Ascending aorta (tissue), 2 donors: ENCODE measurements at places on chromosomes 13 and 19. TPM values are rescaled to one million over a fixed set of nuclear protein-coding genes. Genes with fewer than 3 reads are reported as not detected.

DNA sequence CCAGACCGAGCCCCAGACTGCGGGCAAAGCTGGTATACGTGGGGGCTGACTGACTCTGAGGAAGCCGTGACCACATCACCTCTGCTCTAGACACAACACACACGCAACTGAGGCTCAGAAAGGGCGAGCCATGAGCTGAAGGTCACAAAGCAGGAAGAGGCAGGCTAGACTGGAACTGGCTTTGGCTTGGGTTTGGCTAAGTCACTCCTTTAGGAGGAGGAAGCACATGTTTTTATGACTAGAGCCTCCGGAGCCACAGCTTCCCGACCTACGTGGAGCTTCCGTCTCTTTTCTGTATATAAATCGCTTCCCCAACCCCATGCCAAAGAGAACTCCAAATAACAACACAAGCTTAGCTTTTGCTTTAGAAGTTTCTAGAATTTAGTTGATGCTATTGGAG is 48.0 kb downstream of the RFX2 start:
- DNase-seq: peak; percentile 88

- no peak for DNase-seq
These were observed 1.3 kb upstream of the ZNF30 start for GRCh38 chr19:34925278-34925855.

GRCh38 chr13:74771964-74772363 is 637.8 kb upstream of the KLF12 start:
- no peak for DNase-seq

DNA sequence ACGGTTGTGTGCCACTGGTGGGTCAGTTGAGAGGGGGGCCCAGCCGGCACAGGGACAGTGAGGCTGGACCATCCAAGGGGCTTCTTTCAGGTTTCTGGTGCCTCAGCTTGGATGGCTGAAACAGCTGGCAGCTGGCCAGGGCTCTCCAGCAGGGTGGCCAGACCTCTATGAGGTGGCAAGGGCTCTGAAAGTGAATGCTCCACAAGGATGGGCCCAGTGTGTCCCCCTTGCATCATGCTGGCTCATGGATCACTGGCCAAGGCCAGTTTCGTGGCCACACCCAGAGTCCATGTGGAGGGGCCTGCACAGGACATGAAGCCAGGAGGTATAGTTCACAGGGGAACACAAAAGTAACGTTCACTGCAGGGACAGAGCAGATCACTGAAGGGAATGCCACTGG is 49.6 kb downstream of the CDADC1 start:
- no peak for DNase-seq

DNA sequence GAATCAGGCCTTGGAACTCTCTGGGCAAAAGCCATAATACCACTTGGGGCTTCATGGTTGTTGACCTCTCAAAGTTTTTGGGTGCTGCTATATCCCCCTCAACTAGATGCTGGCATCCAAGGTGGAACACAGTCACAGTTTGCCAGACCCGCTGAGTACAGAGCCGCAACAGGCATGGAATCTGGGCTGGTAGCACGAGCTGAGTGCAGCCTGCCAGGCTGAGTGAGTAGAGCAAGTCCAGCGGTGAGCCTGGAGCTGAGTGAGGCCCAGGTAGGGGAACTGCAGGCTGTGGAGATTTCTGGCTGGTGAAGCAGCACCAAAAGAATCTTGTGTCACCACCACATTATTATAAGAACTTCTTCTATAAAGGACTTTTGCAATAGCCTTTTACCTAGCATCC is 192.6 kb downstream of the PCDH17 start:
- no peak for DNase-seq

- DNase-seq: no peak
These were observed 1483.7 kb downstream of the PCDH9 start for GRCh38 chr13:65746406-65746921.

DNA sequence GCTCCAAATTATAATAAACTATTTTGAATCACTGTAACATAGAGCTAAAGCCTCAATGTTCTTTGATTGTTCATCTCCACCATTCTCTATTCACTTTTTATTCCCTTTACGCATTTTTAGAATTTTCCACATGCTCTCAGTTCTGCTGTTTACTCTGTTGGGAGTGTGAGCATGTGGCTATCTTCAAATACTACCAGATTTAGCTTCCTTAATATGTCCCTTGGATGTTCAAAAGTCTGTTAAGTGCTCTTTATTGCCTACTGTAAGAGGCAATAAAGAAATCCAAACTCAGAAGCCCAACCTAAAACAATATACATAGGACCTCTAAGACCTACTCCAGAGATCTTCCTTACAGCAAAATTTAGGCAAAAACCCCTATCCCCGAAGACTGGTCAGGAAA is 34.5 kb downstream of the MTMR6 start:
- DNase-seq: no peak

GRCh38 chr19:17262557-17262956 is 2.0 kb downstream of the USHBP1 start:
- DNase-seq: no peak

GRCh38 chr13:49859560-49859959 is 67.1 kb upstream of the KPNA3 start:
- DNase-seq: no peak

GRCh38 chr13:110845520-110845919 is 69.3 kb downstream of the ANKRD10 start:
- no peak for DNase-seq

DNA sequence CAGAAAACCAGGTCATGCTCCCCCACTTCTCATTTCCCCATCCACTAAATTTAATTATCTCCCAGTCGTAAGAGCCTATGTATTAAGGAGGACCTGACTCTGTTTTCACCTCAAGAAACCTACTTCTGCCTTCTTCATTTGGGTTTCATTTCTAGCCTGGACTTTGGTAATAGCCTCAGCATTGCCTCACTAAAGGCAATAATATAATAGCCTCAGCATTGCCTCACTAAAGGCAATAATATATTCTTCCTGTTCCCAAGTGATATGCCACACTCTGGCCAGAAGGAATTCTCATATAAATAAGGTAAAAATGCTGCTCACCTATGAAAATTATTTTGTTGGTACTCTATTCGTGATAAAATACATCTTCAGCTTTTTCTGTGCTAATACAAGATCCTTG is 993.9 kb downstream of the EFNB2 start:
- DNase-seq: no peak

DNA sequence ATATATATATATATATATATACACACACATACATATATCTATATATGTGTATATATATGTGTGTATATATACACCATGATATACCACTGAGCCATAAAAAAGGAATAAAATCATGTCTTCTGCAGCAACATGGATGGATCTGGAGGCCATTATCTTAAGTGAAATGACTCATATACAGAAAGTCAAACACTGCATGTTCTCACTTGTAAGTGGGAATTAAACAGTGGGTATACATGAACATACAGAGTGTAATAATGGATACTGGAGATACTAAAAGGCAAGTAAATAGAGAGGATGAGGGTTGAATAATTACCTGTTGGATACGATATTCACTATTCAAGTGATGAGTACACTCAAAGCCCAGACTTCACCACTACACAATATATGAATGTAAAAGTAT is 332.6 kb downstream of the SLITRK1 start:
- DNase-seq: no peak

GRCh38 chr13:30892966-30893365 is 13.1 kb upstream of the MEDAG start:
- peak; percentile 86 for DNase-seq

GRCh38 chr19:42121656-42122069 is 10.6 kb downstream of the POU2F2 start:
- DNase-seq: peak; percentile 73

DNA sequence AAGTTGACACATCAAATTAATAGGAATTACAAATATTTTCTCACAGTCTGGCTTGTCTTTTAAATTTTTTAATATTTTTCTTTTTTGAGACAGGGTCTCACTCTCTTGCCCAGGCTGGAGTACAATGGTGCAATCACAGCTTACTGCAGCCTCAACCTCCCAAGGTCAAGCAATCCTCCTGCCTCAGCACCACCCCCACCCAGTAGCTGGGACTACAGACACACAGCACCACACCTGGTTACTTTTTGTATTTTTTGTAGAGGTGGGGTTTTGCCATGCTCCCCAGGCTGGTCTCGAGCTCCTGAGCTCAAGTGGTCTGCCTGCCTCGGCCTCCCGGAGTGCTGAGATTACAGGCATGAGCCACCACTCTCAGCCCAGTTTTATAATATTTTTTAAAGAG is 72.0 kb downstream of the SPATA13 start:
- no peak for DNase-seq

GRCh38 chr19:31100206-31100590 is 249.0 kb downstream of the TSHZ3 start:
- no peak for DNase-seq

GRCh38 chr19:12450844-12451243 is 10.0 kb upstream of the ZNF443 start:
- DNase-seq: no peak

- DNase-seq: no peak
These were observed 14.0 kb upstream of the ATP8B3 start for GRCh38 chr19:1825909-1826556.

- no peak for DNase-seq
These were observed 1623.4 kb upstream of the PRR20A start for GRCh38 chr13:55517312-55517711.

GRCh38 chr19:49727217-49728030 is 35.7 kb downstream of the TSKS start:
- no peak for DNase-seq

- no peak for DNase-seq
These were observed 739.9 kb downstream of the DIAPH3 start for GRCh38 chr13:59423708-59424340.

DNA sequence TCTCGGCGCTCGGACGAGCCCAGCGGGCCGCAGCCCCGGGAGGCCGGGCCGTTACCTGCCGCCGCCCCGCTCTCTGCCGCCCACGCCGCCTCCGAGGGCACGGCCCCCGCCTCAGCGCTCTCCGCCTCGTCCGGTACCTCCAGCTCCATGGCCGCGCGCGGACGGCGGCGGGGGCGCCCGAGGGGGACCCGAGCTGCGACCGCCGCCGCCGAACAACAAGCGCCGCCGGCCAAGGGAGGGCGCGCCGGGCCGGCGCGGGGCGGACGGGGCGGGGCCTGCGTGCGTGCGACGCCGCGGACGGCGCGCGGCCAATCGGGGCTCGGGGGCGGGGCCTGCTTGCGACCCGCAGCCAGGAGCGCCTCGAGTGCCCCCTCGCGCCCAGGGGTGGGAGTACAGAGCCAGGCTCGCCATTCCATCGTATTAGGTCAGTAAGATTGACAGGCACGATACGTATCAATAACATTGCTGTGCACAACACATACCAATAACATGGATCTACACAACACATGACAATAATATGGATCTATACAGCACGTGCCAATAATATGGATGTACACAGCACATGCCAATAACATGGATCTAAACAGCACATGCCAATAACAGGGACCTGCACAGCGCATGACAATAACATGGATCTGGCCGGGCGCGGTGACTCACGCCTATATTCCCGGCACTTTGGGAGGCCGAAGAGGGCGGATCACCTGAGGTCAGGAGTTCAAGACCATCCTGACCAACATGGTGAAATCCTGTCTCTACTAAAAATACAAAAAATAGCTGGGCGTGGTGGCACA is at the start of gene PIP5K1C:
Gene PIP5K1C (minus strand): TSS at position 227 of the 791 bp plus-strand sequence. CDS start 78 bp downstream, at position 149.
- DNase-seq: peak; percentile 53

- no peak for DNase-seq
These were observed 307.1 kb upstream of the ZNF507 start for GRCh38 chr19:32038021-32038920.

DNA sequence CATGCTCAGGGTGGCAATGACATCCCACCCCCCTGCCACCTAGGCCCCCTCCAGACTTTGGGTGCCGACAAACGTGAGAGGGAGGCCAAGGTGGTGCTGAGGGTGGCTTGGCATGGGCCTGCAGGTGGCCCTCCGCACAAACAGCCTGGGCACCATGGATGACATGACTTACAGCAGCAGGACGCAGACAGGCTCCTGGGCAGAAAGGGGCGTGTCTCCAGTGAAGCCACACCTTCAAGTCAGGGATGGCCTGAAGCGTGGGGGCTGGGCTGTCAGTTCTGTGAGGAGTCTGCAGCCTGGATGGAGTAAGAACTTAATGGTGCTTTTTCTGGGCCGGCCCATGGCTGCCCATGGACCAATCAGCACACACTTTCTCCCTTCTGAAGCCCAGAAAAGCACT is 25.3 kb downstream of the POMP start:
- no peak for DNase-seq

DNA sequence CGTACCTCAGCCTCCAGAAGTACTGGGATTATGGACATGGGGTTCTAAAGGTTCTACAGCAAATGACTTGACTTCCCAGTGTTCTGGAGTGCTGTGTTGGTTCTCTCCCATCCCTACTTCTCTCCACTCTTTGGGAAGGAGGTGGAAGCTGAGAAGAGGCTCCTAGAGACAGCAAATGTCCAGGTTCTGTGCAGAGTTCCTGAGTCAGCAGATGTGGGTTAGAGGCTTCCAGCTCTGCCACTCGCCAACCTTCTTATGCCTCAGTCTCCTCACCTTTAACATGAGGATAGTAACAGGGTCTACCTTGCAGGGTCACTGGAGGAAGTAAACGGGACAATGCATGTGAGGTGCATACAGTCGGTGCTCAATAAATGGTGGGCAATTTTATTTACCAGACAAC is 80.5 kb upstream of the VSTM2B start:
- no peak for DNase-seq

DNA sequence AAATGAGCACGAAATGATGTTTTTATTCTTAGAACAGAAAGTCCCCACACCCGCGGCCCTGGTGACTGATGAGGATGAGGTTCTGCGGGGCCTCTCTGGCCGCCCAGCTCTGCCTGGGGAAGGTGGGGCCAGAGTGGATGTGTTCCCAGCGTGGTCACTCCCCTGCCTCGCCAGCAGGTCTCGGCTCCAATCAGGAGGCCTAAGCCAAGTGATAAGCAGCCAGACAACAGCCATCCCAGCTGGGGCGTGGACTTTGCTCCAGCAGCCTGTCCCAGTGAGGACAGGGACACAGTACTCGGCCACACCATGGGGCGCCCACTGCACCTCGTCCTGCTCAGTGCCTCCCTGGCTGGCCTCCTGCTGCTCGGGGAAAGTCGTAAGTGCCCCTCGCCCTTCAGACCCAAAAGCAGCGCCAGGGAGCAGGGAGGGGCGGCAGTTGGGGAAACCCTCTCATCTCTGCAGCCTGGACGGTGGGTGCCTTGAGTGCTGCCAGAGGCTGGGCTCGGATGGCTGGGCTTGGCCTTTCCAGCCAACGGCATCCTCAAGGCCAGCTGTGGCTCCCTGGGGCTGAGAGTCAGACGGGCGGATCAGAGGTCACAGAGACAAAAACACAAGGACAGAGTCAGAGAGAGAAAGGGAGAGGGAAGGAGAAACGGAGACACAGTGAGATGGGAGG is at the start of gene F10:
Gene F10 (plus strand): TSS at position 250 of the 676 bp plus-strand sequence. CDS start 57 bp downstream, at position 307.
- peak; percentile 79 for DNase-seq

- no peak for DNase-seq
These were observed 125.5 kb downstream of the ENOX1 start for GRCh38 chr13:43661161-43661830.

The TMTC4 gene
- total RNA-seq: 11.5 TPM

The GPR183 gene
- 1.1 TPM for total RNA-seq

The ZNF30 gene
- 11.8 TPM for total RNA-seq

The SYT3 gene
- 2.2 TPM for total RNA-seq

The ODAD3 gene
- not detected for total RNA-seq

The TYROBP gene
- total RNA-seq: 31.5 TPM

The HPN gene
- total RNA-seq: 0.85 TPM

The FRY gene
- total RNA-seq: 115 TPM

The PCDH8 gene
- total RNA-seq: not detected
